ENCODE measurements at places on chromosomes 2 and 18.
A peak's percentile ranks its signal among the peaks of the same experiment; 100 is the strongest.

GRCh38 chr2:212170382-212170781, 368.2 kb downstream of the ERBB4 start:
- no peak for DNase-seq

DNA sequence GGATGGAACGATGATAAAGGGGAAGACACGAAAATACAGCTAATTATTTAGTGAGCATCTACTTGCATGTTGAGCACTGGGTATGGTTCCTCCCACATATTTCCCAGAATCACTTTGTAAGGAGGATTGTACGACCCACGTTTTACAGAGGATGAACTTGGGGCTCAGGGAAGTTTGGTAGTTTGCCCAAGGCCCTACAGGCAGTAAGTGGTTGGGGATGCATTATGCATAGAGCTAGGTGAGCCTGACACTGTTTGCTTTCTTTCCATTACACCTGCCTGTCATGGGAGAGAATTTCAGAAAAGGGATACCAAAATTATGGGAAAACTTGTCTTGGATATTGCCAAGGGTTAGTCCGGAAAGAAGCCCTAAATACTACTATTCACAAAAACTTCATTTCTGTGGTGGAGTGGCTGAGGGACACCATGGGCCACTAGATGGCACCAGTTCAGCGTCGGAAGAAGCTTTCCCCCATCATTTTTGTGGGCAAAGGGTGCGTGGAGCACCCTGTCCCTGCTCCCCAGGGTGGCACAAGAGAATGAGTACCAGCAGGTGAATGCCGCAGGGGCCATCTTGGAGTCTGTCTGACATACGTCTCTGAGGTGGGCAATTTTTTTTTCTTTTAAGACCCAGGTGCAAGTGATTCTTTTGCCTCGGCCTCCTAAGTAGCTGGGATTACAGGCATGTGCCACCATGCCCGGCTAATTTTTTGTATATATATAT, 23.5 kb upstream of the C18orf32 start:
- peak; percentile 17 for DNase-seq

- no peak for DNase-seq
These were observed 14.3 kb downstream of the GFPT1 start for GRCh38 chr2:69372767-69373166.

DNA sequence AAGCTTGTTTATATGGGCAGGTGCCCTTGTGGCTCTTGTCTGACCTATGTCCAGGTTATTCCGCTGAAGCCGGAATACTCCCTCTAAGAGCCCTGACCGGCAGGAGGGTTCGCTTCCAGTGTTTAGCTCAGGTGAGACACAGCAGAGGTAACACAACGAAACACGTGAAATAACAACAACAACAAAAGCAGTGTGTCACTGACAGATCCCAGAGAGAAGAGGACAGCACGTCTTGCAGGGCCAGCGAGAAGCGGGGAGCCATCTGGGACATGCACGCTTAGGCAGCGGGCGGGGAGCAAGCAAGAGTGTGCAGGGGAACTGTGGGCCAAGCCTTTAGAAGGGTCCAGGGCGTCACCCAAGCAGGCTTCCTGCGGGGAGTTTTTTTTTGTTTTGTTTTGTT, 17.1 kb upstream of the ZDBF2 start:
- no peak for DNase-seq
